B cell (primary cell): ENCODE measurements at places on chromosomes 2 and 18.

DNA sequence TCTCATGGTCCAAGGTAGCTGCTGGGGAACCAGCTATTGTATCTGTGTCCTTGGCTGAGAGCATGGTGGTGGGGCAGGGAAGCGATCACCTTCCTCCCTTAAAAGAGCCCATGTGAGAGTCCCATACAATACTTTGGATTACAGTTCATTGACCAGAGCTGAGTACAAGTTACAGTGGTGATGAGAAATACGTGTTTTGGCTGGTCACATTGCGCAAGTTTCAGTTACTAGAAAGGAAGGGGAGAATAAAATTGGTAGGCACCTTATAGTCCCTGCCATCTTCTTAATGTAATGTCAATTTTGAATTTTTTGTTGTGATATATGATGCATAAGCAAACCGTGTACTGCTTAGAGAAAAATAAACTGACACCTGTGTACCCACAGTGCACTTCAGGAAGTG, 67.7 kb downstream of the ZNF407 start:
- DNase-seq: no peak

DNA sequence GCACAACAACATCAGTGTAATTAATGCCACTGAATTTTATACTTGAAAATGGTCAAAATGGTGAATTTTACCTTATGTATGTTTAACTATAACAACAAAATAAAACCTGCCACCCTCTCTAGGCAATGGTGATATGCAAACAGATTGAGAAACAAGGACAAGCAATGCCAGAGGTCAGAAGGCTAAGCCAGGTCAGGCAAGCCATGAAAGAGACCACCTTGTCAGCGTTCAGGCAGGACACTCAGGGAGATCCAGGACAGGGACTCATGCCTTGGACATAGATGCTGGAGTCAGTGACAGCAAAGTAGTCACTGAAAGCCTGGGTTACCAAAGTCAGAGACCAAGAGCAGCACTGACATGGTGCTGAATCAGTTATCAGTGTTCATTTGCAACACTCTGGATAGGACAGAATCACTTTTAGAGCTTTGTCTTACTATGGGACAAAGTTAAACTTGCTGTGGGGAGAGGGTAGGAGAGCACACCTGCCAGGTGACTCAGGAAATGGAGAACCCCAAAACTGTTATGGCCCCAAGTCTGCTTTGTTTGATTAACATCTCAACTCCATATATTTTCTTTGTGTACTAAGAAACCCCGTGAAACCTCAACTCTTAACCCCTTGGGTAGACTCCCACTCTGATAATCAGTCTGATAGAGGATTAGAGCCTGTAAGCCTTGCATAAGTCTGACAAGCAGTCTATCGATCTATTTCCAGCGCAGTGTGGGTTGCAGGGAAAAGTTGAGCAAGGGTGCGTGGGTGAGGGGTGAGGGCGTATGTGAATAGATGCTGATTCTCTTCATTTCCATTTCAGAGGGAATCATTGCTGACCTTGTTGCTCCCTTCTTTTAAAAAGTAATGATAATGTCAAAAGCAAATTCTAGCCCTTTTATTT, 48.7 kb upstream of the ZNF385B start:
- no peak for DNase-seq

- peak; percentile 47 for DNase-seq
Observed at GRCh38 chr2:63052411-63053080, 1.9 kb downstream of the OTX1 start.

DNA sequence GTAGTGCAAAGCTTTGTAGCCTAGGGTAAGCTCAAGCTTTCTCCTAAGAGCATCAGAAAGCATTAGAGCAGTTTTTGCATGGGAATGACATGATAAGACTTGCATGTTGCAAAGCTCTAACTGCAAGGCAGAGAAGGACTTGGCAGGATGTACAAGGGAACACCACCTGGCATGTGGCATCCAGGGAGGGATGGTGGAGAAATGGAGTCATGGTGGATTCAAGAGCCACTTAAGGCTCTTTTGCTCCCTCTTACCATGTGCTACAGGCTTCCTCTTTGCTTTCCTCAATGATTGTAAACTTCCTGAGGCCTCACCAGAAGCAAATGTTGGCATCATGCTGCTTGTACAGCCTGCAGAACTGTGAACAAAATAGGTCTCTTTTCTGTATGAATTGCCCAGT, 266.0 kb downstream of the GLI2 start:
- DNase-seq: no peak

DNA sequence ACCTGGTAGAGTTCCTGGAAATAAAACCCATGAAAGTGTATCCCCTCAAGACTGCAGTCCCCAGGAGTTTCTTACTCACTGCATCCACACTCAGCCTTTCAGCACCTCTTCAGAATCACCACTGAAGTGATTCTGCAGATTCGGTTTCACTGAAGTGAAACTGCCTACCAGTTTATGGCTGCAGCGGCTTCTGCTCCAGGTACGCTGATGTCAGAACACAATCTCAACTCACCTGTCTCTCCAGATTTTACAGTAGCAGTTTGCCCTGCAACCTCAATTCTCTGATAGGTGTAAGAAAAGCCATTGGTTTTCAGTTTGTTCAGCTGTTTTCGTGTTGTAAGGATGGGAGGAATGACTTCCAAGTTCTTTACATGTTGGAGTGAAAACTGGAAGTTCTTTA, 124.8 kb downstream of the TSN start:
- no peak for DNase-seq

- no peak for DNase-seq
Observed at GRCh38 chr18:47909484-47909883, 21.0 kb downstream of the SMAD2 start.

GRCh38 chr2:168814046-168814445, 11.6 kb downstream of the NOSTRIN start:
- no peak for DNase-seq

- DNase-seq: no peak
Observed at GRCh38 chr2:28063492-28063962, 173.0 kb downstream of the BABAM2 start.

DNA sequence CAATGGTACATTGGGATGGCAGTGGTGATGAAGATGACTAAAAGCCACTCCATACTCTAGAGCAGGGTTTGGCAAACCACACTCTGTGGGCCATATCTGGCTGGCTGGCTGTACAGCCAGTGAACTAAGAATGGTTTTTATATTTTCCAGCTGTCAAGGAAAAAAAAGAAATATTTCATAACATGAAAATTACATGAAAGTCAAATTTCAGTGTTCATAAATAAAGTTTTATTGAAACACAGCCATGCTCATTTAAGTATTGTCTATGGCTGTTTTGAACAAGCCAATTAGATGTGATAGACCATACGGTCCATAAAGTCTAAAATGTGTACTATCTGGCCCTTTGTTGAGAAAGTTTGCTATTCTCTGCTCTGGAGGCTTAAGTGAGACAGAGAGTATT, 1.5 kb downstream of the TTC21B start:
- no peak for DNase-seq

DNA sequence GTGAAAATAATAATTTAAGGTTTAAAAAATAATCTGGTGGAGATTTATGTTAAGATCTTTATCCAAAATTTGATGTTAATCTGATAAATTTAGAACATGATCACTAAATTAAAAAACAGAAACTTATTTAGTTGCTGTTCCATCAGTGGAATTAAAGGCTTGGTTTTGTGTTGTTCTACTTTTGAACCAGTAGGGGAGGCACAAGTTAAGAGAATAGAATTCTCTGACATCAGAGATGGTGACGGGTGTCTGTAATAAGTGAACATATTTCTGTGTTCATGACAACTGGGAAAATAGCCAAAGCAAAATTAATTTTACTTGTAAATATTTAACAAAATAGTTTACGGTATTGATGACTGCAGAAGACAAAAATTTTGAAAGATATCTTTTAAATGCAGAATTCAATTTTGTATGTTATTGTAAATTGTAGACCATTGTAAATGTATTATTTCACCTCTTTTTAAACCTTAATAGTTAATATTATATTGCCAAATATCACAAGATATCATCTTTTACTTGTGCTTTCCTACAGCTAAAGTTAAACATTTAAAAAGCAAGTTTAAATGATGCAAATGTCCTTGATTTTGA, 106.0 kb downstream of the UBR3 start:
- DNase-seq: peak; percentile 19
